ENCODE measurements at places on chromosomes 7 and 10.

DNA sequence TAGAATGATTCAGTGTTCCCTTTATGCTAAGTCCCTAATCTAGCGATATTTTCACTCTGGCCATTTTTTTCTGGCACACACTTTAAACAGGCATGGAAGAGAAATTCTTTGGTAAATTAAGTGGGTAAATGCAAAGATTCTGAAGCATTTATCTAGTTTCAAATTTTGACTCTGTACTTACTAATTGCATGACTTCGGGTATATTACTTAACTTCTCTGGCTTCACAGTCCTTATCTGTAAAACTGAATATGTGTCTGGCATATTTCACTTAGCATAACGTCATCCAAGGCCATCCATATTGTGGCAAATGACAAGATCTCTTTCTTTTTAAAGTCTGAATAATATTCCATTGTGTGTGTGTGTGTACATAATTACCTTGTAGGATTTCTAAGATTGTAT is 114.5 kb downstream of the MBL2 start:
- no peak for DNase-seq

- no peak for DNase-seq
Observed at GRCh38 chr7:66535414-66536329, 93.0 kb upstream of the KCTD7 start.

DNA sequence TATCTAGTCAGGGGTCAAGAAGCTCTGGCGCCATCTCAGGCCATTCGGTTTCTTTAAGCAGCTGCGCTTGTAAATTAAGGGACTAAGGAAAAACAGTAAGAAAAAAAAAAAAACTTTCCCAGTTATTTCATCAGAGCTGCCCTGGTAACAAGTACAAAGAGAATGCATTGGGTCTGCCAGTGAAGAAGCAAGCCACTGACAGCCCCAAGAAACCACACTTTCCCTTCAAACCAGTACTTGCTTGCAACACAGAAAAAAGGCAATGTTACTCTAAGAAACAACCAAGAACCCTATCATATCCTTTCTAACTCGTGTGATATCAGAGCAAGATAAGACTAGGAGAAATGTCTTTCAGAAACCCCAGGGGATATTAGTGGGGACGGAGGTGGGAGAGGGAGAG is 40.6 kb upstream of the AOAH start:
- DNase-seq = no peak

DNA sequence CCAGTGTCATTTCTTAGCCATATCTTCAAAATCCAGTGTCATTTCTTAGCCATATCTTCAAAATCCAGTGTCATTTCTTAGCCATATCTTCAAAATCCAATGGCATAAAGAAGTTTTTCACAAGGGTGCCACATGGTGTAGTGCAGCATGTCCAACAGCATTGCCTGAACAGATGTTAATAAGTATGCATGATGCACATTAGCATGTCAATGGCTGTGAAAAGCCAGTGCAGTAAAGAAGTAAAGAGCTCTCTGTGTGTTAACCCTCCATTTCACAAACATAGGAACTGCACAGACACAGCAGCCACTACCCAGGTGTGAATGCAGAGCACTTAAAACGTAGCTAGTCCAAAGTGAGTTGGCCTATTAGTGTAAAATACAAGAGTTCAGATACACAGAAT is 89.8 kb downstream of the GNAI1 start:
- DNase-seq = no peak

- no peak for DNase-seq
Observed at GRCh38 chr7:87816389-87816788, 59.8 kb downstream of the SLC25A40 start.

GRCh38 chr7:55077561-55078410 is 59.0 kb downstream of the EGFR start:
- no peak for DNase-seq

- no peak for DNase-seq
Observed at GRCh38 chr7:82286798-82287140, 156.8 kb downstream of the CACNA2D1 start.

DNA sequence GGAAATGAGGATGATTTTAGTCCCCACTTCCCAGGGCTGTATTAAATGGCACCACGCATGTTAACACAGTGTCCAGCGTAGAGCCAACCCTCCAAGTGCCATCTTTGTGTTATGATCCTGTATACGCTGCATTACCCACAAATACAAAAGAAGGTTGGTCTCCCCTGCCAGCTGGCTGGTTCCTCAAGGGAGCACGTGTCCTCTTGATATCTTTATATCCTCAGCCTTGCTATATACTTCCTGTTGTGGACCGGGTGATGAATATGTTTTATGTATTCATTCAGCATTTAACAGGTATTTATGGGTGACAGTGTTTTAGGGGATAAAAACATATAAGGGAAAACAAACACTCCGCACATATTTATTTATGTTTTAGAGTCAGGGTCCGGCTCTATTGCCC is 23.2 kb upstream of the PRRT4 start:
- DNase-seq = no peak

- DNase-seq = no peak
Observed at GRCh38 chr7:79984210-79984609, 150.4 kb upstream of the GNAI1 start.

DNA sequence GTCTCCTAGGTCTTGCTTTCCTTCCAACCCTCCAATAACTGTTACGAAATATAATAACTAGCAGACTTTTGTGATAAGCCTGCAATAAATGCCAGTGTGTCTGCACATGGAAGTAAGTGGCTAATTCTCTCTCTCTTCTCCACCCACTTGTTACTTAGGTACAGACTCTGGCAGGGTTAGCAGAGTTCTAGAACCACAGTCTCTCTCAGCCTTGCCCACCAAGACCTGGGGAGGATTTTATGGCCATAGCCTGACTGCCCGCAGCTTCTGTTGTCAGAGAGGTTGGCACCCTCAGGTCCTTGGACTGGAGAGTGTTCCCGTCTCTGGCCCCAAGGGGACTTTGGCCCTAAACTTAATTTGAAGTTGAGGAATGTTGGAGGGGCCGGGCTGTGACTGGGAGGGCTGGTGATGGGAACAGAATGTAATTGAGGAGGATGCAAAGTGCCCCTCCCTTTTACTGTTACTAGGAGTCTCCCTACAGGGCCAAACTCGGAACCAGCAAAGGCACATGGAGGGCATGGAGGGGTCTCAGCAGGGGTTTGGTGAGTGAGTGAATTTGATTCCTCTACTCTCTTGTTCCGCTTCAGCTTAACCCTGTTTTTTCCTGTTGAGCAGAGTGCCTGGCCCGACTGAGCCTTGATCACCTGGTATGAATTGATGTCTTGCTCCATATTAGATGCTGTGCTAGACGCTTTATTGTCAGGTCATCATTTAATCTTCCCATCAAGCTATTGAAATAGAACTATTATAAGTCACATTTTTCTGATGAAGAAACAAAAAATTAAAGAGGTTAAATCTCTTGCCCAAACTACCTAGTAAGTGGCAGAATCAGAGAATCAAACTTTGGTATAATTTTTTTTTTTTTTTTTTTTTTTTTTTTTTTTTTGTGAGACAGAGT is 37.0 kb upstream of the LCOR start:
- no peak for DNase-seq

- DNase-seq = no peak
Observed at GRCh38 chr7:50309721-50310120, 5.2 kb downstream of the IKZF1 start.

DNA sequence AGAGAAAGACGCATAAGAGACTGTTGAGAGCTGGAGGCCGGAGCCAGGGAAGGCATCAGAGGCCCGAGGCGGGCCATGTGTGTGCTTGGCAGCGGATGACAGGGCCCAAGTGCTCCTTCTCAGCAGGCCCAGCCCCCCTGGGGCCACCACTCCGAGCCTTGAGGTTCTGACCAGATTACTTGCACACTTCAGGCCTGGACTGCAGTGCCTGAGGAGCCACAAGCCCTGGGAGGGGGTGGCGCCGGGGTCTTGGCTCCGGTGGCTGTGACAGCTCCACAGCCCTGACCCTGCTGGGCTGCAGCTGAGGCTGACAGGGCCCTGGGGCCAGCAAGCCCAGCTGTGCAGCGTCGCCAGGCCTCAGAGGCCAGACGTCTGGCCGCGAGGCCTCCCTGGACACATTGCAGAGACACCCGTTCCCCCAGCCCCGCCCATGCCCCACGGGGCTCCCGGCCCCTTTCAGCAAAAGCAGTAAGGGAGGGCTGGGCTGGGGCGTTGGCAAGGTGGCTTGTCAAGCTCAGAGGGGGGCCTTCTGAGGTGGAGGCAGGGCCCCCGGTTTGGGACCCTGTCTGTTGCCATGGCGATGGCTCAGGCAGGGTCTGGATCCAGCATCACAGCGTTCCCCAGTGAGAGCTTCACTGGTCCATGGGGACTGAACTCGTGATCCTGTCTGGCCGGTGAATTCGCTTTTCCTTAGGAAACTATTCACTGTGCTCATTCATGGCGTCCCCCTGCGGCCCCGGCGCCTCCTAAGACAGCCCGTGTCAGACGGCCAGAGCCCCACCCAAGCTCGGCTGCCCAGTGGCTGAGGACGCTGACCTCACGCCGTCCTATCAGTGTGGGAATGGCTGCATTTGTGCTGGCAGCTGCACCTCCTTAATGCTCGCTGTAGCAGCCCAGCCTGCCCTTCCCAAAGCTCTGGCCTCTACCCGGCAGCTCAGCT is 5.7 kb downstream of the ELN start:
- no peak for DNase-seq
